ENCODE measurements at places on chromosomes 3 and 15. TPM values are rescaled to one million over a fixed set of nuclear protein-coding genes. Genes with fewer than 3 reads are reported as not detected.

Gene C3orf20
- total RNA-seq: 0.12 TPM

Gene CLDN16
- 2.0 TPM for total RNA-seq

Gene ZNF660
- 3.7 TPM for total RNA-seq

Gene MAP6D1
- 0.85 TPM for total RNA-seq

Gene SIDT1
- 5.0 TPM for total RNA-seq

Gene SSUH2
- total RNA-seq: 0.43 TPM
